ENCODE measurements at places on chromosomes 7 and 10.

GRCh38 chr7:129160161-129160905, 15.8 kb downstream of the TSPAN33 start:
- DNase-seq: no peak

GRCh38 chr10:112503643-112504042, 56.6 kb downstream of the VTI1A start:
- DNase-seq: no peak

DNA sequence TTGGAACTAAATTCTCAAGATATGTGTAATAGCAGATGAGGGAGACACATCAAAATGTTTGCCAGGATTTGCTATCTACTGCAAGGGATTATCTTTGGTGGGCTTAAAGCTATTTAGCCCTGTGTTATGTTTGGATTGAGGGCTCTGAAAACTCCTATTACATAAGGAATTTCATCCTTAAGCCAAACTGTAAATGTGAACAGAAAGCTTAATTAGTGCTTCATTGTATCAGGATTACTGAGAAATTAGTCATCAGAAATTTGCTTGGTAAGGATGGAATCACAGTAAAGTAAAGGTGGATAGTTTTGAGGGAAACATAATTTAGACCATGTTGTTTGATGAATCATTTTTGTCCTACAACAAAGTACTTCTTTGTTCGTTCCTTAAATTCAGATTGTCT, 8.3 kb downstream of the ANKRD7 start:
- no peak for DNase-seq

- DNase-seq: no peak
Observed at GRCh38 chr10:79146611-79147130, 77.9 kb downstream of the ZMIZ1 start.

- DNase-seq: no peak
Observed at GRCh38 chr10:25530306-25530705, 355.5 kb downstream of the GPR158 start.
